ENCODE measurements at places on chromosomes 12 and 14.
A peak's percentile ranks its signal among the peaks of the same experiment; 100 is the strongest.

GRCh38 chr12:44117337-44117736 is 281.5 kb downstream of the TMEM117 start:
- no peak for DNase-seq

GRCh38 chr14:55129086-55129427 is at the start of gene LGALS3:
LGALS3 (plus strand) TSS chr14:55129252; CDS start chr14:55137374, 8,122 bp downstream.
- DNase-seq = peak; percentile 50

GRCh38 chr12:52691841-52692150 is 11.5 kb downstream of the KRT77 start:
- DNase-seq = no peak

DNA sequence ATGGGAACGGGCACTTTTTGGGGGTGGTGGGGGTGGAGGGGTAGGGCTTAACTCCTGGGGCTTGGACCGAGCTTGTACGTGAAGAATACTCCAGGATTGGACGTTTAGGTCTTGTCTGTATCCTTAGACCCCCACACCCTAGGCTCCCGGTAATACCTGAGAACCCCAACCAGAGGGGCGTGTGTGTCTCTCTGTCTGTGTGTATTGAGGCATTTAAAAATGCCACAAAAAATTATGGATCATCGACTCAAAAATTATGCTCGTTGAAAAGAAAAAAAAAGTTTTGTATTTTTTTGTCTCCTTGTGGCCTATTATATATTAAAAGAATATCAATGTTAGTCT is 459 bp downstream of the PPFIBP1 start:
- no peak for DNase-seq

DNA sequence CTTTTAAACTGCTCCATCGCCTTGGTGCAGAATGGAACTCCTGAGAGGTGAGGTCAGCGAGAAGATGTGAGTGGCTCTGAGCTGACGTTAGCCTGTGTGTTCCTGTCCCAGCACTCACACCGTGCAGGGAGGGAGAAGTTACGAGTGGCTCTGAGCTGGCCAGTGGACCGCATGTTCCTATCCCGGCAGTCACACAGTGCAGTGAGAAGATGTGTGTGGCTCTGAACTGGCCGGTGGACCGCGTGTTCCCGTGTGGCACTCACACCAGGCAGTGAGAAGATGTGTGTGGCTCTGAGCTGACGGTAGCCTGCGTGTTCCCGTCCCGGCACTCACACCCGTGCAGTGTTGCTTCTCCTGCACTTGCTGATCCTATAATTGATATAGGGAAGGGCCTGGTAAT is 59.9 kb downstream of the VCPKMT start:
- no peak for DNase-seq

DNA sequence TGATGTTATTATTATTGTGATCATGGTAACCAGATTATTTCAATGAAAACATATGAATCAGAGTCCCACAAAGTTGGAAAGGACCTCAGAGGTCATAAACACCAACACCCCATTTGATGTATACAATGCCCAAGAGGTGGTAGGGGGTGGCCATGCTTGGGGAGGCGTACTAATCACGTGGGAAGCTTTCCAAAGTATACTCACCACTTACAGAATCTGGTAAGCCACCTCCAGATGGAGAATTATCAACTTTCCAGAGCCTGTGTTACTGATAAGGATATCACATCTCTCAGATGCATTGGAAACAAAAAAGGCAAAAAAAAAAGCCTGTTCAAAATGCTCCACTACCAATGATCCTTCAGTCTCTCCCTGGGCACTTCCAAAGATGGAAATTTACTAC is 8.4 kb downstream of the DAD1 start:
- DNase-seq = no peak

DNA sequence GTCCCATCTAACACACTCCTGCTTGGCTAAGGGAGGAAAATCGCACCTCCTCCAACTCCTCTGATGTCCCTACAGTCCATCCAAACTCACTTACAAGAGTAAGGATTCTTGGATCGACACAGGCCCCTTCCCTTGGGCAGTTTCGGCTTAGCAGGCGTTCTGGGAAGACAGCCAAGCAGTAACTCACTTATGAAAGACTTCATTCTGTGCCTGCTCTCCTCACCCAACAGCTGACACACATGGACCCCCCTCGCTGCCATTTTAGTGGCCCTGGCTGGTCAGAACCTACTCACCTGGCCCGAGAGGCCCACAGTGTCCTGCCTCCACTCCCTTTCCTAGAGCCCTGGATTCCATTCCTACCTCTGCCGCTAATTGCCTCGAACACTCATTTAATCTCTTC is 52.3 kb upstream of the BCL2L14 start:
- no peak for DNase-seq

All from omental fat pad (tissue), 4 donors.